ENCODE measurements at places on chromosomes 13 and 19.

DNA sequence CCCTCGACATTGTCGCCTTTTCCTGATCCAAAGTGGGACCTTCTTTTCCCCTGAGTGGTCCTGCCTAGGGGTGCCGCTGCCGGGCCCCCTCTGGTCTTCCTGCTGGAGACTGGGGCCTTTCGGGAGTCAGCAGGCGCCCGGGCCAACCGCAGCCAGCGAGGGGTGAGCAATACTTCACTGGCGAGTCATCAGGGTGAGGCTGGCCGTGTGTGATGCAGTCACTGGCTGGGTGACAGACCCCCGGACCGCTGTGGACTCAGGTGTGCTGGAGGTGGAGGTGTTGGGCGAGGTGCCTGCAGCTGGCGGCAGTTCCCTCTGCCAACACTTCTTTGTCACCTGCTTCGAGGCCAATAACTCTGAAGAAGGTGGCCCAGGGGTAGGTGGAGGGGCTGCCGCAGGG lies 1.5 kb upstream of the CGB5 start:
- DNase-seq = no peak

- peak; percentile 96 for DNase-seq
Observed at GRCh38 chr19:38335949-38336637, 463 bp downstream of the CATSPERG start.

DNA sequence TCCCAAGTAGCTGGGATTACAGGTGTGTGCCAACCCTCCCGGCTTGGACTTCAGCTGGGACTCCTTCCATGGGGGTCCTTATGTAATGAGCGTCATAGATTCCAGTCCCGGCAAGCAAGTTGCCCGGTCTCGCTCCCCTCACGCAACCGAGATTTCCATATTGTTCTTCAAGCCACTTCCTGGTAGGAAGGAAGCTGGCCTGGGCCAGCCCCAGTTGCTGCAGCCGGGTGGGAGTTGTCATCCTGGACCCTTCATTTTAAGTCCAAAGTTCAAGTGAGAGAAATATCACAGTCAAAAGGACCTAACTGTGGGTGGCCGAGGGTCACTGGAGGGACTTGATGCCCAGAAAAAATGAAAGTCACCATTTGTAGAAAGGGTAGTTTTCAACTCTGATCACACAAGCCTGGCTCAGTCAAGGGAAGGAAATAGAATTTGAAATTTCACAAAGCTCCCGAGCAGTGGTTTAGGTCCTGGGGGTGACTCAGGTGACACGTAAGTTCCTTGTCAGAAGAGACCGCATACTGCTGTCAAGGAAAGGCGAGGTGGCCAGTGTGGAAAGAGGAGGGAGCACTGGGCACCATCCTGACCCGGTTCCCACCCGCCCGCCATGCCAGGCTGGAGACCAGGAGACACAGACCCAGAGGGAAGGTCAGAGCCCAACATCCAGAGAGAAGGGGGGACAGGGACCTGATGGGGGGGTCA lies 5.3 kb downstream of the FGF21 start:
- DNase-seq = no peak

DNA sequence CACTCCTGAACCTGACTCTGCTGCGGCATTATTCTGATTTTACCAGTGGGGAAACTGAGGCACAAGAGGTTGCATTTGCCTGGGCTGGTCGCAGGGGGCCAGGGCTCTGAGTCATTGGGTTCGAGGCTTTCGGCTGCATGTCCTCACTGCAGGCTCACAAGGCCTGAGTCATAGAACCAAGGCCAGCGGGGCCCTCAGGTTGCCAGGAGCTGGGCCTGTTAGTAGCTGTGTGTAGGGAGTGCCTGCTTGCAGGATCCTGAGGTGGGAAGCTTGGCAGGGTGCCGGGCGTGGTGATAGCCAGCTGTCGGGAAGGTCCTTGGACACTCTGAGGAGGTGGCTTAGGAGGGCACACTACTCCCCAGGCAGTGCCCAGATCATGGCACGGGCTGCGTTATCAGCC lies 21.6 kb upstream of the F2RL3 start:
- DNase-seq = no peak

DNA sequence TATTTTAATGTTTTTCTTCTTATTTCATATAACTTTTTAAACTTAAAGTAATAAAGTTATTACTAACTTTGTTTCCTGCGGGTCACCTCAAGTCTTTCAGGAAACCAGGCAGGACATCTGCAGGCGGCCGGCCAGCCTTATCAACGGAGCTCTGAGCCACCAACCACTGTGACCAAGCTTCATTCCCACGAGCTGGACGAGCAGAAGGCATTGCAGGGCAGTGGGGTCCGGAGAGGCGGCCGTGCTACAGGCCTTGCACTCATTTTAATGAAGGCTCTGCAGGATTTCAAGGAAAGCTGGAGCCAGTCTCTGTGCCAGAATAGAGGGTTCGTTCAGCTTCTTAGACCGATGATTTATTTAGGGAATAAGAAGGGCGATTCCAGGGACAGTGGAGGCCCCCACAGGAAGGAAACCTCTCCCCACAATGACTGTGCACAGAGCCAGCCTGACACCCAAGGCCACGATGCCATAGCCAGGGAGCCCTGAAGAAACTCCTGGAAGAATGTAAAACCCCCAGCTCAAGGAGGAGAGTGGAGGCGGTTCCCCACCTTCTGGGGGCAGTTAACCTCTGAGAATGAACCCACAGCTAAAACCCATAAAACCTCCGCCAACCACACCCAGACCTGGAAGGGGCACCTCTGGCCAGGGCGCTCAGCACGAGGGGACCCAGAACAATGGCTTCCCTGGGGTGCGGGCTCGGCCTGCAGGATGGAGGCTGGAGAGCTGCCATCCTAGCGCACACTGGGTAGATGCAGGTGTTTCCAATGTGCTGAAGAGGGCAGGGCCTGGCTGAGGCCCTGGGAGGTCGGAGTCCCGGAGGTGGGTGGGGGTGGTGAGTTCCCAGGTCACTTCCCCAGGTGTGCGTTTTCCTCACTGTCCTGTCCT lies 75.0 kb downstream of the RASA3 start:
- DNase-seq = no peak

DNA sequence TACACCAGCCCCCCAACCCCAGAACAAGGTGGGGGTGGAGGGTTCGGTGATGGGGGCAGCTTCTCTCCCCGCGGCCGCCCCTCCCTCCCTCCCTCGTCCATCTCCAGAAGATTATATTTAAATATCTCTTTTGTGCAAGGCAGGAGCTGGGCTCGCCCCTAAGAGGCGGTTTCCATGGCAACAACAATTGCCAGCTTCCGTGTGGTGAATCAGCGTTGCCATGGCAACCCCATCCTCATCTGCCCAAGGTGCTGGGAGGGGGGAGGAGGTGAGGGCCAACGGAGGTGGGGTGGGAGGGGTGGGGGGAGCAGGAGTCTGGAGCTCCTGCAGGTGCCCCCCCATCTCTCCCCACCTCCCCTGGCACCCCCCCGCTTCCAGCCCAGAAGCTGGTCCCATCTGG lies 46.4 kb downstream of the CELF5 start:
- no peak for DNase-seq

DNA sequence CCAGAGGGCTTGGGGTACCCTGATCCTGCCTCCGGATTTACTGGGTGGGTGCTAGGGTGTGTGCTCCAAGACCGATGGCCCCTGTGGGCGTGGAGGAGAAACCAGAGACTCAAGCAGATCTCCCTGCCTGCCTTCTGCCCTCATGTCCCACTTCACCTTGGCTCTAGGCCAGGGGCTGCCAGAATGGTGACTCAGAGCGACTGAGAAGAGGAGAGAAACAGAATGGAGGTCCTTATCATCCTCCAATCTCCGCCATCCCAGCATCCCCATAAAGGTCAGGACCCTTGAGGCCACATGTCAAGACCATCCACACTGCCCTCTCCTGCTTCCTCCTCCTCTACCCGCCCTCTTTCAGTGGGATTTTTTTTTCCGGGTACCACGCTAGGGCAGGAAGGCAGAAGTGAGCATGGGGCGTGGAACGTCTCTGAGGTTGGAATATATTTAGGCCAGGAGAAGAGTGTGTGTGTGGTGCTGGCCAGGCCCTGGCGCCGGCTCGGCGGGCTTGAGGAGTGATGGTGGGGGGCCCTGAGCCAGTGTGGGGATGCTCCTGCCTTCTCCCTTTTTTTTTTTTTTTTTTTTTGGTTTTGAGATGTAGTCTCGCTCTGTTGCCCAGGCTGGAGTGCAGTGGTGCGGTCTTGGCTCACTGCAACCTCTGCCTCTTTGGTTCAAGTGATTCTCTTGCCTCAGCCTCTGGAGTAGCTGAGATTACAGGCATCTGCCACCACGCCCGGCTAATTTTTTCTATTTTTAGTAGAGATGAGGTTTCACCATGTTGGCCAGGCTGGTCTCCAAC lies 22.3 kb downstream of the IER2 start:
- peak; percentile 92 for DNase-seq

GRCh38 chr19:49201042-49201441 lies 43.5 kb downstream of the TRPM4 start:
- no peak for DNase-seq

- DNase-seq = no peak
Observed at GRCh38 chr13:50030315-50030714, 15.1 kb downstream of the KCNRG start.

DNA sequence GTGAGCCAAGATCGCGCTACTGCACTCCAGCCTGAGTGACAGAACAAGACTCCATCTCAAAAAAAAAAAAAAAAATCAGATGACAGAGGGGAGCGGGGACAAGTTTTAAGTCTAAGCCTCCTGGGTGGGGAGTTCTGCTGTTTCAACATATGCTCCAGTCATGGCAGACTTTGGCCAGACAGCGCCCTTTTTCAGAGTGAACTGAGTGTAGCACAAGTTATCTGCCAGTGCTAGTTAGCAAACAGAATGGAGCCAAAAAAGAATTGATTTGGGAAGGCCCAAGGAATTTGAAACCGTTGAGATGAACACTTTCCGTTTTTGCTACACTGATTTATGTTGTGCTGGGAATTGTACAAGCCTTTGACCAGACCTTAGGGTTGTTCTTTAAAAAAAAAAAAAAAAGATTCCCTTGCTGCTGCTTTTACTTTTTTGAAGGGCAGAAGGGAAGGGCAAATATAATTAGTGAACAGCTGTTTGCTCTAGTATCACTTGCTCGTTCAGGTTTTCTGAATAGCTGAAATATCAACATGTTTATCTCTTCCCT lies 5.7 kb downstream of the ACTN4 start:
- no peak for DNase-seq

GRCh38 chr19:53424968-53425597 lies 6.7 kb upstream of the ZNF761 start:
- peak; percentile 82 for DNase-seq

DNA sequence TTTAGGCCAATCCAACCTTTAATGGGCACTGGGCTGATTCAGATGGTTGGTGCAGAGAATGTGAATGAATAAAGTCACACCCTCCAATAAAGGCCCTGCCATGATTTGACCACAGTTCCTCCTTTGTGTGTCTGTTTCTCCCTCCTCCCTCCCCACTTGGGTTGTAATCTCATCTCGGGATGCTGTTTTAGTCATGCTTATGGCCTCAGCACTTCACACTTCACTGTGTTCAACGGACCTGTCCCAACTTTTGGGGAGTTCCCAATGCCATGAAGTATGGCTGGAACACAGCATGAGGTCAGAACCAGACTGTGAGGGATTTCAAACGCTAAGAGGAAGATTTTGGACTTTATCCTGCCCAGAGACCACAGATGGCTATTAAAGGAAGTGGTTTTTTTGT lies 5.6 kb upstream of the RAB8A start:
- no peak for DNase-seq

- peak; percentile 67 for DNase-seq
Observed at GRCh38 chr19:16527971-16528521, 14.2 kb downstream of the CHERP start.

- no peak for DNase-seq
Observed at GRCh38 chr19:16593181-16593580, 21.0 kb upstream of the SLC35E1 start.

- no peak for DNase-seq
Observed at GRCh38 chr19:55098716-55099556, 18.5 kb downstream of the PPP1R12C start.

DNA sequence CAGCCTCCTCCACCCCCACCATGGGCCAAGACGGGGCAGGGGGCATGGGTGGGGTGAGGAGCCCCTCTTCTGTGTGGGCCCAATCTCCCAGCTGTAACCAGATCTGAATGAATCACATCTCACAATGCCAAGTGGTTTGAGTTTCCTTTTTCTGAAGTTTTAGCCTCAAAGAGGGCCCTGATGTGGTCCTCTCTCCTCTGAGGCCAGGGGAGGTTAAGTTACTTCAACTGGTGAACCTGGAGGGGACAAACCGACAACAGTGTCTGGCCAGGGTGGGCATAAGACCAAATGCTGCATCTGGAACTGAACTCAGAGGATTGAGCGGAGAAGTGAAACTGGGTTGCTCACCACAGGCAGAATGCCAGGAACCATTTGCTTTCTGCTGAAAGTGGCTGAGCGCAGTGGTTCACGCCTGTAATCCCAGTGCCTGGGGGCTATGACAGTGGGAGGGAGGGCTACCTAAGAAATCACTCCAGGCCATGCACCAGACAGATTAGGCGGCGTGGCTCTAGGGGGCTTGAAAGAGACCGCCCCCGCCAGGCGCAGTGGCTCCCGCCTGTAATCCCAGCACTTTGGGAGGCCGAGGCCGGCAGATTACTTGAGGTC lies 15.4 kb upstream of the IRGC start:
- DNase-seq = peak; percentile 59

GRCh38 chr19:10871711-10872545 lies 575 bp downstream of the CARM1 start:
- DNase-seq = peak; percentile 79

DNA sequence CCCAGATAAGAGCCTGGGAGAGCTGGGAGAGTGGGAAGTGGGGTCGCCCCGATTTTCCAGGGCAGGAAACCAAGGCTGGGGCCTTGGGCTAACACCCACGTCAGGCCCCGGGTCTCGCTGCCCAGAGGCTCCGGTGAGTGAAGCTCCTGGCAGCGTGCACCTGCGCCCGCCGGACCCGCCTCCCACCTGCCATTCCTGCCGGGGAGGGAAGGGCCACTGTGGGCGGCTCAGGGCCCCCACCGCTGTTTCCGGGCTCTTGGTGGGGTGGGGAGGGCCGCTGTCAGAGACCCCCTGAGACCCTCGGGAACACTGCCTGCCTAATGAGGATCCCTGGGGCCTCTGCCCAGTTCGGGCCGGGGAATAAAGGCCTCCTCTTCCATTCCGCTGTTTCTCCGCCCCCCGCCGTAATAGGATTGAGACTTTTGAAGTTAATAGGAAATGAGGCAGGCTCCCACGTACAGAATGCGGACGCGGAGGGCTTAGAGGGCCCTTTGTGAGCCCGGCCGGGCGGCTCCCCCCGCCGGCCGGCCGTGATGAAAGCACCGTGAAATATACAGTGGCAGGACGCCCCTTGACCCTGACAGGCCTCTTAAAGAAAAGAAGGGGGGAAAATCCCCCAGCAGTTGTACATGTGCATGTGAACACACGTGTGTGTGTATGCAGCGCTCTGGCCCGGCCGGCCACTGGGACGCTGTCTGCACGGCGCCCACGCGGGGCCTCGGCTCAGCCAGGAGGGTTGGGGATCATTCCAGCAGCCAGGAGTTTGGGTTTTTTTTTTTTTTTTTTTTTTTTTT lies 33.2 kb downstream of the EFNA2 start:
- no peak for DNase-seq

GRCh38 chr13:40309881-40310280 lies 356.6 kb downstream of the FOXO1 start:
- no peak for DNase-seq

DNA sequence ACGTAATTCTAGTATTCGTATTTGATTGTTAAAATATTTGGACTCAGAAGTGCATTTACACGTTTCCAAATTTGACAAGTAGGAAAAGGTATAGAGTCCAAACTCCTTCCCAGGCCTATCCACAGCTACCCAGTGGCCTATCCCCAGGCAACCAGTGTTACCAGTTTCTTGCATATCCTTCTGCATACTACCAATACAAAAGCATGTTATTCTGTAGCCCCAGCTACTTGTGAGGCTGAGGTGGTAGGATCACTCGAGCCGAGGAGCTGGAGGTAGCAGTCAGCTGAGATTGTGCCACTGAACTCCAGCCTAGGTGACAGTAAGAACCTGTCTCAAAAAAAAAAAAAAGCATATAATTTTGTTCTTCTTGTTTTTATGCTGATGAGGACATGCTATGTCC lies 67.1 kb downstream of the LRCH1 start:
- no peak for DNase-seq
